ENCODE measurements at places on chromosomes 11 and 22. TPM values are rescaled to one million over a fixed set of nuclear protein-coding genes. Genes with fewer than 3 reads are reported as not detected.
A peak's percentile ranks its signal among the peaks of the same experiment; 100 is the strongest.

- DNase-seq, result no peak
Measured at GRCh38 chr11:14179116-14179820, 179.7 kb downstream of the RRAS2 start.

DNA sequence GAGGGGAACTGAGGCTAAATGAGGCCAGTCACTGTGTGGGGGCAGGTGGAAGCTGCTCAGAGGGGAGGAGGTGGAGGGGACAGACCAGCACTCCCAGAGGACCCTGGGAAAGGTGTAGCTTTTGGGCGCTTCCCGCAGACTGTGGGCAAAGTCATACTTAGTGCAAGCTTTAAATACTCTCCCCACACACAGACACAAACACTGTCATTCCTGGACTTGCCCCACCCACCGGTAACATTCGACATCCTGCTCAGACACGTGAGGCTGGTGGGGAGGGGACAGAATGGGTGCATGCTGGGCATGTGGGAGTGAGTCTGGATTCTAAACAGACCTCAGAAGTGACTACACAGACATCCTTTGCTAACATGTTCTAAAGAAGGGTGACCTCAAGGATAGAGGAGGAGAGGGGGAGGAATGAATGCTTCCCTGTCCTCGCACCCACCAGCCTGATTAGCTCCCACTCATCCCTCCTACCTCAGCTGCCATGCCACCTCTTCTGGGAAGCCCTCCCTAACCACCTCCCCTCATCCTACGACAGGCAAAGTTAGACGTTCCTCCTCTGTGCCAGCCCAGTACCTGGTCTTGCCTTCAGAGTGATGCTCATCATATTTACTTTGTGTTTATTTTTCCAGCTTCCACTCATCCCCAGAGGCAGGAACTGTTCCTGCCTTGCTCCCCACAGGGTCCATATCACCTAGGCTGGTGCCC, 22.2 kb downstream of the TSKU start:
- DNase-seq, result no peak

- no peak for DNase-seq
Measured at GRCh38 chr11:64762277-64762673, 2.5 kb upstream of the PYGM start.

The OR2AG1 gene
- not detected for polyA plus RNA-seq

DNA sequence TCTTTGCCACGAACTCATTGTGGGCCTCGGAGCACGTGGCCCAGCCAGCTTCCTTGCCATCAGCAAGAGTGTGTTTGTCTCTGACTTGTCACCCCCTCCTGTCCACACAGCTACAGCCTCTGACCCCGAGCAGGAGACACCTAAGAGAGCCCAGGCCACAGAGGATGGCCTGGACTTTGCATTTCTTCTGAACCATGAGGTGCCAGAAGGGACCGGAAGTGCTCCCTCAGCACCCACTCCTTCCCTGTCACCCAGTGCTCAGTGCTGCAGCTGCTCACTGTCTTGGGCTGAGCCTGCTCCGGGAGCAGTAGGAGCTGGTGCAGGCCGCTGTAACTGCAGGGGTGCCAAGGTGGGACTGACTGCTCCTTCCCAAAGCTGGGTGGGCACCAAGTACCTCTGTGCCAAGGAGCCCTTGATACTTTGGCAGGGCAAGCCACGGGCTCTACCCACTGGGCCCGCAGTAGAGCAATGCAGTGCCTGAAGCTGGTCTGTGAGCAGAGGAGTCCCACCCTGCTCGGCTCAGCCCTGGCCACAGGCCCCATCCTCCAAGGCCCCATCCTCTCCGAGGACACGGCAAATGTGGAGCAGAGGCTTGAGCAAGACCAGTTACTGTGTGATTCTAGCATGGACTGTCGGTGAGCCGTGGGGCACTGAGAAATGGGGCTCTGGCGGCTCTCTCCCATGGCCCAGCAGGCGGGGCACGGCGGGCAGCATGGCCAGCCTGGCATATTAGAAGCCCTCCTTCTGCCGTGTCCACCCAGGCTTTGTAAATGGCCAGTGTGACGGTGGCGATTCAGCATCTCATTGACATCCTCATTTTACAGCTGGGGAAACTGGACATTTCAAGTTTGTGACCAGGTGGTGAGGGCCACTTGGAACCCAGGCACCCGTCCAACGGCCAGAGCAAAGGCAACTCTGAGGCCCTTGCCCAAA, 6.3 kb downstream of the GRK2 start:
- no peak for DNase-seq

DNA sequence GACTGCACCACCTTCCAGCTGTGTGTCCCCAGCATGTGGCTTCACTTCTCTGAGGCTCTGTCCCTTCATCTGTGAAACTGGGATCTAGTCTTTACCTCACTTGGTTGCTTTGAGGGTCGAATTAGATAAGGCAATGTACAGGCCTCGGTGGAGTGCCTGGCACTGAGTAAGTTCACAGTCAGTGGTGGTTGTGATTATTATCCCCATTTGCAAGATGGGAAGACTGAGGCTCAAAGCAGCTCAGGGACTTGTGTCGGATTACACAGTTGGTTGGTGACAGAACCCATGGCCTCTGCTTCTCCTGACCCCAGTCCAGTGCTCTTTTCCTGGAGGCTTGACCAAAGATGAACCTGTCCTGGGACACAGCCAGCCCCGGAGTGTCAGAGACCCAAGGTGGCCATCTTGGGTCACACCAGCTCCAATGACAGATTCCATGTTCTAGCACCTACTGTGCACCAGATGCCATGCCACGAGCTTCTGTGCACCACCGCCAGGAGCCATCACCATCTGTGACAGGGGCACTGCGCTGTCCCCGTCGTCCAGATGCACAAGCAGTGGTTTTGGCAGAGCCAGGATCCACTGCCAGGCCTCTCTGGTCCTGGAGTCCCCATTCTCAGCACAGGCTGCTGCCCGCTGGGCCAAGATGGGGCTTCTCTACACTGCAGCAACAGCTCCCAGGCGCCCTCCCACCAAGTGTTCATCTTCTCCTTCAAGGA, 60.5 kb downstream of the IGLL1 start:
- no peak for DNase-seq

- DNase-seq, result no peak
Measured at GRCh38 chr22:23231471-23232093, 51.3 kb downstream of the BCR start.

The GAS2 gene
- 10.6 TPM for polyA plus RNA-seq

The POU2AF2 gene
- polyA plus RNA-seq, result not detected

DNA sequence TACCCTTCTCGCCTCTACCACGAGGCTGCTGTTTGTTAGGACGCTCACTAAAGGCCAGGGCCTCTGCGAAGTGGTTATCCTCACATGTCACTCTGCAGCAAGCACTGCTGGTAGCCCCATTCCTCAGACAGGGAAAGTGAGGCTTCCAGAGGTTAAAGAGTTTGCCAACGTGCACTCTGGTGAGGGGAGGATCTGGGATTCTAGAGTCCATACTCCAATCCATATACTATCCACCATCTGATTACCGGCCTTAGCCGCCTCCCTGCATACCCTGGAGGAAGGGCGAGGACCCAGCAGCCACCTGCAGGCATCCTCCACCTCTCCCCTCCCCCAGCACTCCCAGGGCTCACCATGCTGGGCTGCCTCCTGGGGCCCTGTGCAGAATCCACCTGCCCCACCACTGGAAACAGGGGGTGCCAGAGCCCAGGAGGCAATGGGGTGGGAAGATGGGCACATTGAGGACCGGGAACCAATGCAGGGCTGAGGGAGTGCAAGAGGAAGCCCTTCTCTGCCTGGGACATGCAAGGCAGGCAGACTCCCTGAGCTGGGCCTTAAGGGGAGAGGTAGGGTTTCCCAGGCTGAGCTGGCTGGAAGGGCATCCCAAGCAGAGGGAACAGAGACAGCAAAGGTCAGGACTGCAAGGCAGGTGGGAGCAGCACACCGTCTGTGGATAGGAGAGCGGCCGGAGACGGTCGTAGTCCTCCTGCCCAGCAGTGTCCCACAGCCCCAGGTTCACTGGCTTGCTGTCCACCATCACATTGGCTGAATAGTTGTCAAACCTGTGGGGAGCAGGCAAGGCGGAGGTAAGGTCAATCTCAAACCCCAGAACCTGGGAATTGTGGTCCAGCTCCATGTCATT, 11.7 kb downstream of the RAC2 start:
- no peak for DNase-seq

GRCh38 chr22:37237371-37238268, 6.4 kb downstream of the RAC2 start:
- no peak for DNase-seq

- no peak for DNase-seq
Measured at GRCh38 chr11:4577761-4578160, 3.8 kb upstream of the OR52I2 start.

The UPB1 gene
- 0.53 TPM for polyA plus RNA-seq

- no peak for DNase-seq
Measured at GRCh38 chr11:131734871-131735270, 364.5 kb downstream of the NTM start.

The PLEKHA7 gene
- 49.3 TPM for polyA plus RNA-seq

GRCh38 chr11:126637795-126638175, 282.3 kb downstream of the ST3GAL4 start:
- no peak for DNase-seq

DNA sequence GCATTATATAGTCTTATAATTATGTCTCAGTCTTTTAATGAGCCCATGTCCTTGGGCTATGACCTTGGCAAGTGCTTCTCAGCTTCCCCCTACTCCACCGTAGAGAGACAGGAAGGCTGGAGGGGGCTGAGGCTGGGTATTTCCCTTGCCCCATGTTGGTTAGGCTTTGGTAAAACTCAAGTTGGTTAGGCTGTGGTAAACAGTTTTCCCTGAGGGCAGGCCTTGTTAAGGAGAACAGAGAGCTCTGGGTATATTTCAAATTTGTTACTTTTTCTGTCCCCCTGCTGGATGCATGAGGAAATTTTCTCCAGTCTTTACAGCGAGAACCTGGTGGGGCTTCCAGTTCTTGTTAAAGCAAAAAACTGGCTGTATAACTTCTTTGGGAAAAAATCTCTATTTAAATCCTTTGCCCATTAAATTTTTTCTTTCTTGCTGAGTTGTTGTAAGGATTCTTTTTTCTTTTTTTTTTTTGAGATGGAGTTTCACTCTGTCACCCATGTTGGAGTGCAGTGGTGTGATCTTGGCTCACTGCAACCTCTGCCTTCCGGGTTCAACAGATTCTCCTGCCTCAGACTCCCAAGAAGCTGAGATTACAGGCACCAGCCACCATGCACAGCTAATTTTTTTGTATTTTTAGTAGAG, 12.2 kb upstream of the DCHS1 start:
- DNase-seq, result no peak

- no peak for DNase-seq
Measured at GRCh38 chr11:86670181-86670580, 2.2 kb downstream of the ME3 start.

The TNNT3 gene
- polyA plus RNA-seq, result 5.3 TPM

DNA sequence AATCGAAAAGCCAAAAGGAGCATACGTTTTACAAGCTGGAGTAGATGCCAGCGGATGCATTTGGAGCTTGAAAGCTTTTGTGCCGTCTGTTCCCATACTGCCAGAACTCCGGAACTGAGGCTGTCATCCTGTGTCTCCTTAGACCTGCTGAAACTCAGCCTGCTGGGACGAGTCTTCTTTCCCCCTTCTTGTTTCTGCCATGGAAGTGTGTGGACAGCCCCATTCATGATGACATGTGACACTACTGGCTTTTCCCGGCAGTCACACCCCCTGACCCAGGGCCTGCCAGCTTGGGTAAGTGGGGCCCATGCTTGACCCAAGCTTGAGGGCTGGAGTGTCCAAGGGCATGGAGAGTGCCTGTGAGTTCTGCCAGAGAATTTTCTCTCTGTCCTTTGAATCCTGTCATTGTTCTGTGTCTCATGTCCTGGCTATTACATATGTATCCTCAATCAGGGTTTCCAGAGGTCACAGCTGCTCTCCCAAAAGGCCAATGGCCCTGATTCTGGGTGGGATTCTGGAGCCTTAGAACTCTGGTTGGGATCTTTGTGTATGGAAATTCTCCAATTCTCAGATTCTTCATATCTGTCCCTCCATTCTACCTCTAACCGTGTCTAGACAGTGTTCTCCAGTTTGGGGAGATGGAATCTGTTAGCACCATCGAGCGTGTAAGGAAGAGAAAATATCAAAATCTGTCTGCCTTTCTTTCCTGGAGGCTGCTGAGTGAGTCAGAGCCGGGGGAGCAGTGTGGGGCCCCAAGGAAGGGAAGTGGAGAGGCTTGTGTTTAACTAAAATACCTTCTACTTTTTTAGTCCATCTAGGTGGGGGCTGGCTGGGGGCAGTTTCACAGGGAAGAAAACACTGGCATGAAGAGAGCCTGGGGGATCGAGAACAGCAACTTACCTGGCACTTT, 73.2 kb downstream of the KIAA1671 start:
- DNase-seq, result no peak

- DNase-seq, result peak; percentile 21
Measured at GRCh38 chr11:36306888-36307287, 10.8 kb downstream of the PRR5L start.

DNA sequence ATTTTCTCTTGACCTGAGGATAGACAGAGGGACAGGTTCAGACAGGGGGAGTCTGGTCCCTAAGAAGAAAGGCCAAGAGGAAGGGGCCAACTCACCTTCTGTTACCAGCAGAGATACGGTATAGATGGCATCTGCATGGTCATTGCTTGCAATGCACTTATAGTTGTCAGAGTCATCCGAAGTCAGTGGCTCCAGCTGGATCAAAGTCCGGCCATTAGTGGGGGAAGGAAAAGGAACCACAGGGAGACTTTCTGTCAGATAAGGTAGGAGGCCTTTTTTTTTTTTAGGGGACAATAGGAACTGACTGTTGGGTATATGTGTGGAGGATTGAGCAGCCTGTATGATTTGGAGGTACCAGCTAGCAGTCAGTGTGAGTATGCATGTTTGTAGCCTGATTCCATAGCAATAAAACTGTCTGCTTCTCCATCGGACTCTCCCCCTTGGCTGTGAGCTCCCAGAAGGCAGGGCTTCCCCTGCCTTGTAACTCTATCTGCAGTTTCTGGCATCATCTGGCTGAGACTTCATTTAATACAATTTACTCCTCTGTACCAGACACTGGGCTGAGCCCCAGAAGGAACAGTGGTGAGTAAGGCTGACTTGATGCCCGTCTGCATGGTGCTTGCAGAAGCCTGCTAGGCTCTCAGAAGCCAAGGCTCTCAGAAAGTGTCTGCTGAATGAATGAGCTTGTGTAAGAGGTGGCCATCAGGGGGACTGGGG, 5.7 kb downstream of the IGSF22 start:
- DNase-seq, result no peak

GRCh38 chr11:133230431-133230830, 301.9 kb downstream of the OPCML start:
- DNase-seq, result no peak

The RPS6KA4 gene
- 10.4 TPM for polyA plus RNA-seq

GRCh38 chr11:117823294-117823945, 1.1 kb downstream of the FXYD2 start:
- no peak for DNase-seq

DNA sequence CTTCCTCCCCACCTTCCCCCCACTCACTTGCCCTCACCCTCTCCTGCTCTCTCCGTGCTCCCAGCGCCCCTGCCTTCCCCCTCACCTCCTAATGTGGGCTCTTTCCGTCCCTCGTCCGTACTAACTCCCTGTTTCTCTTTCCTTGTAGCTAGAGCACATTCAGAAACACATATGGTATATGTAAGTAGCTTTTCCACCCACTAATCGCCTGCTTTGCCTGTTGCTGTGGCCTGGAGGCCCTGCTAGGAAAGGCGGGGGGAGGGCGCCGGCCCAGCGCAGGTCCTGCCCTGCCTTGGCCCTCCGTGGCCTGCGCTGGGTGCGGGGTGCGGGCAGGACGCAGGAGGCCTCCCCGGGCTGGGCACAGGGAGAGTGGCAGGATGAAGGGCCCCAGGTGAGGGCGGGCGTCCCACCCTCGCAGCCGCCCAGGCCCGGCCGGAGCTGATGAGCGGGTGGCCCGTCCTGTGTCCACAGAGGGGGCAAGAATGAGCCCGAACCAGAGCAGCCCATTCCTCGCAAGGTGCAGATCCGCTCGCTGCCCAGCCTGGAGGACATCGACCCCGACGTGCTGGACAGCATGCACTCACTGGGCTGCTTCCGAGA, 41.7 kb downstream of the MOB2 start:
- no peak for DNase-seq

The FAM118A gene
- 19.7 TPM for polyA plus RNA-seq

Measured in right renal cortex interstitium (tissue), 3 donors.